ENCODE measurements at places on chromosomes 11 and 22. TPM values are rescaled to one million over a fixed set of nuclear protein-coding genes. Genes with fewer than 3 reads are reported as not detected.

The PKNOX2 gene
- not detected for total RNA-seq

The SEC14L6 gene
- total RNA-seq = 11.6 TPM

The MLC1 gene
- not detected for total RNA-seq

The EMID1 gene
- 0.22 TPM for total RNA-seq

The MPZL3 gene
- 7.4 TPM for total RNA-seq

The DNAJB13 gene
- not detected for total RNA-seq

The CCDC117 gene
- 17.1 TPM for total RNA-seq

DNA sequence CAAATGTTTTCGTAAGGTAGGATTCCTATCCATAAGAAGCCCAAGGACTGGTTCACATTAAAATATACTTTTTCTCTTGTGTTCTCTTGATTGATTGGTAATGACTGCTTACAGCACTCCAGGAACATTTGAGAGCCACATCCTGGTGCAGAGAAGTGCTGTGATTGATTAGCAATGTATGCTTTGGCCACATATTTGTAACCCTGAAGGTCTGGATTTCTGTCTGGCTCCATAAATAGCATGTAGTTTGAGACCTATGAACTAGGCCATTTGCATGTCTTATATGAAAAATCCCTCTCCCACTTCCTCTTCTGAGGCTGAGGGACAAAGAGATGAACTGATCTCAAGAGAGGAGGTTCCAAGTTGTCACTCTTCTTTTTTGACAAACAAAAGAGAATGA is 49.3 kb upstream of the CD44 start:
- DNase-seq = no peak

GRCh38 chr22:17921871-17922821 is 102.2 kb downstream of the MICAL3 start:
- no peak for DNase-seq

GRCh38 chr11:76808996-76809395 is 25.8 kb downstream of the TSKU start:
- no peak for DNase-seq

DNA sequence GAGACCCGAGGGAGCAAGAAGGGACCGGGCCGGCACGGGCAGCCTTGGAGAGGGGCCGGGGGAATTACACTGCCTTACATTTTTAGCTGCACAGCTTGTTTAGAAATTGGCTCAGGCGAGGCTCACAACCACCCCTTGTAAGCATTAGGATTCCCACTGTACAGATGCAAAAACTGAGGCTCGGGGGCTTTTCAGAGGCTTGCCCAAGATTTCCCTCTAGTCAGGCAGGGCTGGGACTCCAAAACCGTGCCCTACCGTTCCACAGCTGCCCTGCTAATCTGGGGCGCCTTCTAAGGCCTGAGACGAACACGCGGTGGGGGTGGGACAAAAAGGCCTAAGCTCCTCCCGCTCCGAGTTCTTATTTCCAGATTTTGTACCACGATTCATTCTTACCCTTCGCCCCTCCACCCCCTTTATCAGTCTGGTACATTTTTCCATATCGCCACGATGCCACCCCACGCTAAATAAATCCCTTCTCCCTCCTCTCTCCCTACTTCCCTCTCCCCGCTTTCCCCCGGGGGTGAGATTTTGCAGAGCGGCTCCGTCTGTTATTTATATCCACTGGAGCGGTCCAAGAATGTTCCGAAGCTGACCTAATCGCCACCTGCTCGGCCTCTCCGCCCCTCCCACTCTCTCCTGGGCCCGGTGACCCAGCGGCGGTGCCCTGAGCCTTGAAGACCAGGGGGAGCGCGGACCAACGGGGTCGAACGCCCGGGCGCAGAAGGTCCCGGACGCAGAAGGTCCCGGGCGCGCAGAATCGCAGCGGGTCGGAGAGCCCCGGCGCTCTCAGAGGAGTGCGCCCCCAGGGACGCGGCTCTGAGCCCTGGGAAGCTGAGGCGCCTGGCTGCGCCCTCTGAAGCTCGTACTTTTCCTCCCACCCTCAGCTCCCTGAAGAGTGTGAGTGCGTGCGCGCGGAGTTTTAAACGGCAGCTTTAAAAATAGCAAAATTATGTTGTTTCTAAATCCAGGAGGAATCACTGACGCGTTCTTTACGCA is 764 bp upstream of the PACSIN3 start:
- DNase-seq = no peak

- no peak for DNase-seq
Observed at GRCh38 chr11:79794057-79794456, 353.2 kb upstream of the TENM4 start.

Data from epithelial cell of proximal tubule (primary cell).